ENCODE measurements at places on chromosomes 1 and 21.

DNA sequence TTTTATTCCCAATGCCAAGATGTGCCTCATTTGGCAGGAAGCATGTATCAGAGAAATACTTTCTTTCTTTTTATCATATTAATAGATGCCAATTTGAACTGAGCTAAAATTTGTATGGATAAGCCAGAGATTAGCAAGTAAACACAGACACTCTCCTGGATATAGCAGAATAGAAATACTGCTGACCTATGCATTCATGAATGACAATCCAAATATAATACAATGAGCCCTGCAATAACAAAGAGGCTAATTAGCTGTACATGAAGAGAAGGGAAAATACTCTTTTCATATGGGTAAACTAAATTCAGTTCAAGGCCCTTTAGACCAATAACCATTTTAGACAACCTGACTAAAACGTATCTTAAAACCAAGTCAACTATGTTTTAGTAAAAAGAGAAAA is 388.1 kb upstream of the NR5A2 start:
- no peak for DNase-seq

DNA sequence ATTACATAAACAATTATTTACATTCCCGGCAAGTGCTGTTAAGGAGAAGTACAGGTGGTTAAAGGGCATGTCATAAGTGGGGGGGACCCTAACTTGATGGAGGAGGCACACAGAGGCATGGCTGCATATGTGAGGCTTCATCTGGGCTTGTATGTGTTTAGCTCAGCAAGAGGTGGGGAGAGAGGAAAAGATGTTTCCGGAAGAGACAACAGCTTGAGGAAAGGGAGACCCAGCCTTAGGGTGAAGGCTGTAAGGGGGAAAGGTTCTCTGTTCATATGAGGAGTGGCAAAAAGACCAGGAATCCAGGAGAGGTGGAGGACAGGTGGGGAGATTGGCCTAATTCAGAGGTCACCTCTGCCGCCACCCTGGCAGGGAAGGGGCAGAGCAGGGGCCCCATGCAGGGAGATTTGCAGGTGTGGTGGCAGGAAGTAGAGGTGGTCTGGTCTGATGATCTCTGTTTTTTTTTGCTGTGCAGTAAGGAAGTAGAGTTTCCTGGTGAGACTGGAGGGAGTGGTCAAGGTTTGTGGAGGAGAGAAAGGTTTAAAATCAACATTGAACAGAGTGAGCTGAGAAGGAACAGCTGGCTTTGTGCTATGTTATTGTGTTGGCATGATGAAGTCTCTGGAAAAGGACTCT is 9.0 kb downstream of the TRAF5 start:
- no peak for DNase-seq

DNA sequence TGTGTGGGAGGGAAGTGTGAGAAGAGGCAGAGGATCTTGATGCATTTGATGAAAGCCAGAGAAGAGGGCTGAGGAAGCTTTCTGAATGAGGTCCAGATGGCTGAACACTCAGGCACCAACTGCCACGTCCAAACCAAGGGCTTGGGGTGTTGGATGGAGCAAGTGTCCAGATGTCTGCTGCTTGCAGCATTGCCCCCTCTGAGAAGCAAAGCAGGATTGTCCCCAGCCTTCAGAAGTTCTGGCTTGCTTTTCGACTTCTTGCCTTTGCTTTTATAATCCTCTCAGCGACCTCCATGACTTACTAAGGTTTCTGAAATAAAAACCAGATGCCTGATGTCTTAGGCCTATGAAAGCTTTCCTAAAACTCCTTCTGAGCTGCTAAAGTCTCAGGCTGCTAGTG is 182.5 kb downstream of the HUNK start:
- DNase-seq, result no peak

DNA sequence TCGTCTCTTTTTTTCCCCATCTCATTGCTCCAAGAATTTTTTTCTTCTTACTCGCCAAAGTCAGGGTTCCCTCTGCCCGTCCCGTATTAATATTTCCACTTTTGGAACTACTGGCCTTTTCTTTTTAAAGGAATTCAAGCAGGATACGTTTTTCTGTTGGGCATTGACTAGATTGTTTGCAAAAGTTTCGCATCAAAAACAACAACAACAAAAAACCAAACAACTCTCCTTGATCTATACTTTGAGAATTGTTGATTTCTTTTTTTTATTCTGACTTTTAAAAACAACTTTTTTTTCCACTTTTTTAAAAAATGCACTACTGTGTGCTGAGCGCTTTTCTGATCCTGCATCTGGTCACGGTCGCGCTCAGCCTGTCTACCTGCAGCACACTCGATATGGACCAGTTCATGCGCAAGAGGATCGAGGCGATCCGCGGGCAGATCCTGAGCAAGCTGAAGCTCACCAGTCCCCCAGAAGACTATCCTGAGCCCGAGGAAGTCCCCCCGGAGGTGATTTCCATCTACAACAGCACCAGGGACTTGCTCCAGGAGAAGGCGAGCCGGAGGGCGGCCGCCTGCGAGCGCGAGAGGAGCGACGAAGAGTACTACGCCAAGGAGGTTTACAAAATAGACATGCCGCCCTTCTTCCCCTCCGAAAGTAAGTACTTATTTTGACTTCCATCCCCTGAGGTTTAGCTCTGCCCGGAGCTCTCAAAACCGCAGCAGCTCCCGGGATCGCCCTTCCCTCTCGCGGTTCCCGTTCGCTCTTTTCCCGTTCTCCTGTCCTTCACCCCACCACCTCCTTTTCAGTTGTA is 1.5 kb downstream of the TGFB2 start:
- no peak for DNase-seq

DNA sequence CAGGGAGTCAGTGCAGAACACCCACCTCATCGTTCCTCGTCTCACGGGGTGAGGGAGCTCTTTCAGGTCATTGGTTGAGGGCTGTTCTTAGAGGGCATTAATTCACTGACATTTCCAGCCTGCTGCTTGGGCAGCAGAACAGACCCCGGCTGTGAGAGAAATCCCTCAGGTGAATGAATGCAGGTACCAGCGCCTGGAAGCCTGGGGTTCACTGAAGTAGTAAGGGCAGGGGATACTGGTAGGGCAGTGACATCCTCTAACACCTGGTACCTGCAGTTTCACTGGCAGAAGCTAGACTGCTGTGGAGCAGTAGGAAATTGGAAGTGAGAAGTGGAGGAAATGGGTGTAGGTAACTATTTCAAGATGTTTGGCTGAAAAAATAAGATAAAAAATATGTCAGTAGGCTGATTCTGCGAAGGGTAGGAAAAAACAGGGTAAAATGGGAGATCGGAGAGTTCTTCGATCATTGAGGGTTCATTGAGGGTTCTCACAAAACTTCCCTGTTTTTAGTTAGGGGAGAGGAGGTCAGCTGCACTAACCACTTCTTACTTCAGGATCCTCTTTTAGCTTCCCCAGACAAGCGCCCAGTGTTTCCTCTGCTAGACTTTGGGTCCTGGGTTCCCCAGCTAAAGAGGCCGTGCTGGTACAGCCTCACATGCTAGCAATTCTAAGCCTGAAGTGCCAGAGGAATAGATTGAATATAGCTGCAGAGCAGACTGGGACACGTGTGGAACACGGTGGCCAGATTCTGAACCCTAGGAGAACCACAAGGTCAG is 55.2 kb downstream of the RNF220 start:
- DNase-seq, result no peak

DNA sequence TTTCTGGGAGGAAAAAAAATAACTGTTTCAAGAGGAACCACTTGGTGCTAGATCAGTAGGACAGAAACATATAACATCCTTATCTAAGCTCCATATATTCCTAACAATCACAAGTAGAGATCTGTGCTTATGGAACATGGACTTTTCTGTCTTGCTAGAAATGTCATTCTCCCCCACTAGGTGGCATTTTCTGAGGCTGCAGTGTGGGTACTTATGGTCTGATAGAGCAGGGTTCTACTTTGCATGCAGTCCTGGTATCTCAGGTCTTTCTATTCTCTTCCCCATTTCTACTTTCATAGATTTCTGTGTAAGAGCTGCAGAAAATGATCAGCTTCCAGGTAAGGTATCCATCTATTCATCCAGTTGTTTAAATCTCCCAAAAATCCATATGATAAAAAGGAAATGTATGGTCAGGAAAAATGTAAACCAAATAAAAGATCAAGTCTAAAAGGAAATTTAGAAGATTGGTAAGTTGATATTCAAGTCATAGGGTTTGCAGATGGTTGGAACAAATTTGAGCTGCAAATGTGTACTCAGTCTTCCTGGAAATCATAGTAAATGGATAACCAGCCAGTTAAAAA is 1.5 kb downstream of the ZNF684 start:
- DNase-seq, result no peak
